ENCODE measurements at places on chromosomes 11 and 22.

GRCh38 chr11:12397931-12398334 is 20.6 kb downstream of the PARVA start:
- no peak for DNase-seq

DNA sequence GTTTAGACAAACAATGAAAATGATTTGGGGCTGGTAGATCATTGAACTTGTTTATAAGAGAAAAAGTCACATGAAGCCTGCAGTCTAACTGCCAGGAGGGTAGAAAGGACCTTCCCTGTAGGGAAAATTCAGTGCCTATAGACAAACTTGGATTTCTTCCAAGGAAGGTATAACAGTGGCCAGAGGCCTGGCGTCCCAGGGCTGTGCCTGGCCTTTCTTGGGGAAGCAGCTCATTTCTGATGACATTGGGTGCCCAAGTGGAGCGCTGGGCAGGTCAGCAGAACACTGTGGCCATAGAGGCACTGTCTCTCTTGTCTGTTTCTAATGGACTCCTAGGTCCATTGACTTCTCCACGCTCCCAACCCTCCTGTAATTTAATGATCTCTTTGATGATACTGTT is 6.6 kb upstream of the FXYD6 start:
- no peak for DNase-seq

- no peak for DNase-seq
Measured at GRCh38 chr11:107621081-107621480, 30.1 kb downstream of the ELMOD1 start.

GRCh38 chr11:10225553-10225952 is 68.5 kb downstream of the SBF2 start:
- no peak for DNase-seq

DNA sequence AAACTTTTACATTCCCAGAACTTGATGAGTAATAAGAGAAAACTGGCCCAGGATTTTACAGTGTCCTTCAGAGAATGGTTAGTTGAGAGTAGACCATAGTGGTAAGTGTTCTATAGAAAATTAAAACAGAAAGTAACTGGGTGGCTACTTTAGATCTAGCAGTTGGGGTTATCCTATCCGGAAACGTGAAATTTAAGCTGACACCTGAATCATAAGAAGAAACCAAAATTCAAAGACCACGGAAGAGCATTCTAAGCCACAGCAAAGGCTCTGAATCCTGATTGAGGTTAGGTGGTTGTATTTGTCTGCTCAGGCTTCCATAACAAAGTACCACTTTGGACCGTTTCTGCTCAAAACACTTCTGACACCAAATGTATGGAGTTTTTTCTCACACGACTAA is 34.0 kb downstream of the TTC17 start:
- DNase-seq = no peak

GRCh38 chr11:118886681-118887111 is 3.0 kb downstream of the CXCR5 start:
- no peak for DNase-seq

DNA sequence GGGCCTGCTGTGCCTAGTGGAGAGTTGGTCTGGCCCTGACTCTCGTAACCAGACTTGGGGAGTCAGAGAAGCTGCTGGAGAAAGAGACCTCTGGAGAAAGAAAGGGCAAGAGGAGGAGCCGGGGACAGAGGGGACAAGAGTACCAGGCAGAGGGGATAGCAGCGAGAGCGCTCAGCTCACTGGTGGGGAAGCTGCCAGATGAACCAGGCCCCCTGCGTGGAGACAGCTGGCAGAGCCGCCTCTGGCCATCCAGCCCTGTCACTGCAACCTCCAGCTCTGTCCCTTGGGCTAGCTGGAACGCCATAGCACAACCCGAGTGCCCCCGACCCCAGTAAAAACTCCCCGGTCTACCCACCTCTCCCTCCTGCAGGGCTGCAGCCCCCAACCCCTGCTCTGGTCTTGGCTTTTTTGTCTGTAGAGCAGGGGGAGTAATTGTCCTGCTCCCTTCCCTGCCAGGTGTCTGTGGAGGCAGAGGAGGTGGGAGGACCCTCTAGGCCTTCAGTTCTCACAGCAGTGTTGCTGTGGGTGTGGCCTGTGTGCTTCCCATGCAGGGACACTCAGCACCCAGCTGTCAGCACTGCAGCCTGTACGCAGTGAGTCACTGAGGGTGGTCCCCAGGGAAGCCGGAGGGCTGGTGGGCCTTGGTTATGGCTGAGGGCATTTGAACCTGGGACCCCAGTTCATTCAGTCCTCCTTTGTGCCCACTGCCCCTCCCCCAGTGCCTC is 4.8 kb upstream of the SUN2 start:
- DNase-seq = no peak

- DNase-seq = no peak
Measured at GRCh38 chr11:60314635-60315321, 12.3 kb upstream of the MS4A6E start.

- peak; percentile 83 for DNase-seq
Measured at GRCh38 chr22:29030618-29031226, 30.9 kb downstream of the C22orf31 start.

GRCh38 chr11:1450949-1451710 is 35.4 kb downstream of the MOB2 start:
- no peak for DNase-seq

DNA sequence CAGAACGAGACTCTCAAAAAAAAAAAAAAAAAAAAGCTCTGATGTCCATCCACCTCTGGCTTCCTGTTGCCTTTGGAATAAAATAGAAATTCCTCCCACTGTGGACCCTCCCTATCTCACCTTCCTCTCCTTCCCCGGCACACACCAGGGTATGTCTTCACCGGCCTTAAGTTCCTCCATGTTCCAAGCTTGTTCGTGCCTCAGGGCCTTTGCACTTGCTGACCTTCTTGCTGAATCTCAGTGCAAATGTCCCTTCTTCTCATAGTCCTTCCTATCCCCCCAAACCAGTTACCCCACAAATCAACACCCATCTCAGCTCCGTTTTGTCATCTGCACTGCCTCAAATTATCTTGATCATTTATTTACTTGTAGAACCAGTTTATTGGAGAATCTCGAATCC is 20.6 kb downstream of the IFT27 start:
- DNase-seq = no peak

DNA sequence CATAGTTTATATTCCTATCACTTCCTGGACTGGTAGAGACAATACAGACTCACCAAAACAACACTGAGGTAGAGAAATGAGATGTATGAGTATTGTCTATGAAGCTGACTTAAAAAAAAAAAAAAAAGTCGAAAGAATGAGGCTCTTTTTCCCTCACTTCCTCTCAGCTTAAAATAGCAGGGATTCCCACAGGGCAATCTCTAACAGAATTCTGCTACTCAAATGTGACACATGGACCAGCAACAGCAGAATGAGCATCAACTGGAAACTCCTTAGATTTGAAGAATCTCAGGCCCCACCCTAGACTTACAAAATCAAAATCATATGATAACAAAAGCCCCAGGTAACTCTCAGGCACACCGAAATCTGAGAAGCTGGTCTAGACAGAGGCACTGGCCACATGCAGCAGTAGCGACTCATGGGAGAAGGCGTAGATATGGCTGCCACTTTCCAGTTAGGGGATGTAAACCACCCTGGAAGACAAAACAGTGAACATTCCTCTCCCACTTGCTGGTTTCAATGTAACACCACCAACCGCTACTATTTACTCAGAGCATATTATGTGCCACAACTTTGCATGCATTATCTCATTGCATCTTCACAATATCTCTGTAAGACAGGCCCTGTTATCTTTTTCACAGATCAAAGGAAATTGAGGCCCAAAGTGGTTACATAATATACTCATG is 128.0 kb downstream of the RBFOX2 start:
- no peak for DNase-seq

GRCh38 chr11:19105011-19105410 is 12.0 kb upstream of the ZDHHC13 start:
- DNase-seq = no peak

- peak; percentile 90 for DNase-seq
Measured at GRCh38 chr11:102109896-102110760, at the start of gene YAP1. Gene YAP1, plus strand, starts transcription at chr11:102110447. Its CDS starts 402 bp downstream, at chr11:102110849.

DNA sequence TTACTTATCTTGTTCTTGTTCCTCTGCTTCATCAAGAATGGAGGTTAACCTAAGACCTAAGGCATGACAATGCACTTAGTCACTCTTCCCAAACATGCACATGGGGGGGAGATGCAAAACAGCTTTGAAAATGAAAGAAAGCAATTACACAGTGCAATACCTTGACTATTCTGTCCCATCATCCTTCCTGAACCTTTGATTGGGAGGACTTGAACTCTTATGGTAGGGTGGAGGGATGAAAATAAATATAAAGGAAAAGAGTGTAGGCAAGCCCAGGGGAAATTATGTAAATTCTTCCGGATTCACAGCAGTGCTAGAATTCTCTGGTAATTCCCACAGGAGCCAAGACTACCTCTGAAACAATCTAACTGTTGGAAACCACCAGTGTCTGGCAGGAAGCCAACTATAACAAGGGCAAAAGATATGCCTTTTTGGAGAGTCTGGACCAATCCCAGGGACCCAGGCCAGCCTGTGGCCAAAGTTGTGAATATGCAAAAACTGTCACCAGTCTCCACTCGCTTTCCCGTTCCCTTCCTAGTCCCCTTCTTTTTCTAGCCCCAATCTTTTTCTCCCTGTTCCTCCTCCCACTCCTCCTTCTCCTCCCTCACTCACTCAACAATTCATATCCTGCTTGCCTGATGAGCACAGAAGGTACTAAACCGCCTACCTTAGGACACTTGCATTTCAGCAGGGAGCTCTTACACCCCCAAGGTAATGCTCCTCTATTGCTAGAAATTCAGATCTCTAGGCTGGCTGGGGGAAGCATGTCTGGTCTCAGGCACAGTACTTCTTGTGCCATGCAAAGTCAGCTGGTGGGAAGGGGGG is 2.5 kb upstream of the RCN1 start:
- no peak for DNase-seq

DNA sequence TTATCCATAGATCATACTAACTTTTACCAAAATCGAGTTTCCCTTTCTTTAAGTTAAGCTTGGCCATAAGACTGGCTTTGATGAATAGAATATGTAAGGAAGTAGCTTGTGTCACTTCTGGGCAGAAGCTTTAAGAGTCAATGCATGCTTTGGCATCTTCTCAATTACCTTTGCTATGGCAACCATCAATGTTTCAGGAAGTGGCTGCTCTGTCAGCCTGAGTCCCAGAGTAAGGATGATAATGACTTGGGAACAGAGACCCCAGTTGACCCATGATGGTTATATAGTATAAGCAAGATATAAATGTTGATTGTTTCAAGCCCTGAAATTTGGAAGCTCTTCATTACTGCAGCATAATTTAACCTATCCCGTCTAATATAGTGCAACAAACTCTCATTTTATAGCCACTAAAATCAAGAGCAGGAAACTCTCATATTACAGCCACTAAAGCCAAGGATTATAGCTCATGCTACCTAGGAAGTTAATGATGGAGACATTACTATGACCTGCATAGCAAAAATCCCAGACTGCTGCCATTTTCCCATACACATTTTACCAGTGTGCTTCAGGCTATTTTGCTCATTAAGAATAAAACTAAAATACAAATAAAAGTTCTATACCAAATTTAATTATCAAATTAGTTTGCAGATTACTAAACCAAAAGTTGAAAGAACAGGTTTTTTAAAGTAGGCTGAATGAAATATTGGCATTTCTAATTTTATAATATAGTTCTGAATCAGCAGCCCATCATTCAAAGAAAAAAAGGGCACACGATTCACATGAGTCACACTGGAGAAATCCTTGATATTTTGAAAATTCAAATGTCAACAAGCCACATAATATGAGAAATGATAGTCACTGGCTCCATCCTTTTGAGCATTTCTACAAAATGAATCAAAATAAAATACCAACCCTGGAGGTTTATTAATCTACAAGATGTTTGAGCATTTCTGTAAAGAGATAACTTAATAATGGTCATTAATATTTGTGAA is 23.8 kb downstream of the FSHB start:
- no peak for DNase-seq

DNA sequence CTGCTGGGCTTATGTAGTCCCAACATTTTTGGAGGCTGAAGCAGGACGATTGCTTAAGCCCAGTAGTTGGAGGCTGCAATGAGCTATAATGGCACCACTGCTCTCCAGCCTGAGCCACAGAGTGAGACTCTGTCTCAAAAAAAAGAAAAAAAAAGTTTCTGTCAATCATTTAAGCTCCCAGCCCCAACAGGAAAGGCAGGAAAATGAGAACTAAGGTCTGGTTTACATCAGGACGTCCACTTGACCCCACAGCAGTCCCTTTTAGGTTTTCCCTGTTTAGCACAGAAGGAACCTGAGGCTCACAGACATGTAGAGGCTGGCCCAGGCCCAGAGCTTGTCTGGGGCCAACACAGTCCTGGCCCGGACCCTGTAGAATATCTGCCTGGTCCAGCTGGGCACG is 9.2 kb upstream of the TTLL1 start:
- no peak for DNase-seq

- DNase-seq = no peak
Measured at GRCh38 chr11:42055606-42056005, 596.2 kb upstream of the LRRC4C start.

DNA sequence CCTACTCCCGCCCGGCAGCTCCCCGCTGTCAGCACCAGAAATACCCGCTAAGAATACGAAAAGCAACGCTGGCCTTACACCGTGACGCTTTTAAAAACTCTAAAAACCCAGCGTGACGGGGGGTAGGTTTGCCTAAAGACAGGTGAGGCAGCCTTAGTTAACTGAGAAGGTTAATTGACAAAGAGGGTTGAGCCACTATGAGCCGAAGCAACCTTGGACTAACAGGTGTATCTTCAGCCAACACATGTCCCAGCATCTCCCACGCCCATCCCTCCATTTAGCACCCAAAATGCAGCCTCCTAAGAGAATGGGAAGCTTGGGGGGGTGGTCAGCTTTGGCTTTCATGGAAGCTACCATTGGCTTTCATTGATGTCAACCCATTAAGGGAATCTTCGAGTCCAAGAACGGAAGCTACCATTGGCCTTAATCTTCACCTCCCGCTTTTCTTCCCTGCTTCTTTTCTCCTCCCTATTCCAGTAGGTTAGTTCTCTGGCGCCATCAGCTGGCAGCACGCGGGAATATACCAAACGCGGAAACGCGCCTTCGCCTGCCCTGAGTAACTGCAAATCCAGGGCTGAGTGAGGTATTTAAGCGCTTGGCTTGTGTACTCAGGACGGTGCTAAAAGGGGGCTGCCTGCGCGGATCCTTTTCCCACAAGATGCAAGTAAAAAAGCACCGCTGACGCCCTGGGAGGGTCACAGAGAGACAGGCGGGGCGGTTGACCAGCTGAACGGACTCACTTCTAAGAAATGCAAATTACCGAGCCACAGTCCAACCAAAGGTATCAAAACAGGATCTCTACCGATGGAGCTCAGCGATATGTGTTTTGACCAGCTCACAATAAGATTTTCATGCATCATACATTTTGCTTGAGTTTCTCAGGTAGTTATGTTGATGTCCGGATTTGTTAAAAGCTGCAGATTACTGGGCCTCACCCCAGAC is 38.5 kb upstream of the GLYATL1 start:
- DNase-seq = peak; percentile 75

DNA sequence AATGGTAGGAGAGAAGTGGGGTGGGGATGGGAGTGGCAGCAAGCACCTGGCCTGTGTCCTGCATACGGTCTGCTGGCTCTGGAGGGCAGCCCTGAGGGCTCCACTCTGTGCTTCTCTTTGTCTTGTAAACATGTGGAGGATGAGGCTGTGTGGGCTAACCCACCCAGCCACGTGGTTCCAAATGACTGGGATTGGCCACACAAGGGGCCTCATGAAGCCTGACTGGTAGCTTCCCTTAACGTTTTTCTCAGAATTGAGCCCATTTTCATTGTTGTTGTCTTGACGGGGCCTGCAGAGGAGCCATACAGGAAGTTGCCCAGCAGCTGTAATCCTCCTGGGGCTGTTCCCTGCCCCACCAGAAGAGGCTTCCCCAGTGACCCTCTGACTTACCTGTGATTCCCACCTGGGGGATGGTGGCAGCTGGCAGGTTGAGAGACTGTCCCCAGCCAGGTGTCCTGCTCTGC is 18.0 kb downstream of the DERL3 start:
- DNase-seq = peak; percentile 26

- DNase-seq = no peak
Measured at GRCh38 chr11:72369743-72370142, 64.6 kb downstream of the CLPB start.
